ENCODE measurements at places on chromosomes 5 and 9.

- DNase-seq = no peak
Measured at GRCh38 chr5:28495876-28496275, 1457.5 kb upstream of the CDH9 start.

GRCh38 chr9:101860920-101861319, 122.5 kb upstream of the GRIN3A start:
- no peak for DNase-seq

DNA sequence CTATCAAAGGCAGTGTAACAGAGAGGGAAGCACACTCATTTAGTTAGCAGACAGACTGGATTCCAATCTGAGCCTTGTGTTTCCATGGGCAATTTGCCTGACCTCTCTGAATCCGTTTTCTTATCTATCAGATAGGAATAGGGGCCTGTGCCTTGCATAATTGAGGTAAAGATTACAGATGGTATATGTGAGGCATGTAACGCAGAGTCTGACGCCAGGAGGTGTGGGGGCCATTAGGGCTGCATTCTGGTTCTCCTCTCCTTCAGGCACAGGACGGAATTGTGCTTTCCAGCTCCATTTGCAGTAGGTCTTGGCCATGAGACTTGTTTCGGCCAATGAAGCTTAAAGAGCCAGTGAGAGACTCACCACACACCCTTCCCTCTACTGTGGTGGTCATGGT, 97.6 kb downstream of the FRMD3 start:
- DNase-seq = no peak

DNA sequence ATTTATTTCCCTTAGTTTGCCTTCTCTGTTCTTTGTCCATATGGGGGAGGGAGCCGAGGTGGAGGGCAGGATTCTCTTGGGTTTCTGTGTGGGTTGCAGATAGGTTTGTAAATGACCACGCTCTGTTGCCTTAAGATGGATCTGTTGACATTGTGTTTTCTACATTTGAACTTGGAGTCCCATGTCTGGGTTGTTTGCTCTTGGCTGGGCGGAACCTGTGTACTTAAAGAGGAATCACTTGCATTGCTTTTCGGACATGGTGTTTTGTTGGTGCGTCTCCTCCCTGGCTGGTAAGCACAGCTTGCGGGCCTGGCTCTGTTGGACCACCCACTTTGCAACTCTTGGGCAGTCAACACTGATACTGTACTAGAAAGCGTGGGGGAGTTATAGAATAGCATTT, 45.9 kb downstream of the EHMT1 start:
- no peak for DNase-seq

DNA sequence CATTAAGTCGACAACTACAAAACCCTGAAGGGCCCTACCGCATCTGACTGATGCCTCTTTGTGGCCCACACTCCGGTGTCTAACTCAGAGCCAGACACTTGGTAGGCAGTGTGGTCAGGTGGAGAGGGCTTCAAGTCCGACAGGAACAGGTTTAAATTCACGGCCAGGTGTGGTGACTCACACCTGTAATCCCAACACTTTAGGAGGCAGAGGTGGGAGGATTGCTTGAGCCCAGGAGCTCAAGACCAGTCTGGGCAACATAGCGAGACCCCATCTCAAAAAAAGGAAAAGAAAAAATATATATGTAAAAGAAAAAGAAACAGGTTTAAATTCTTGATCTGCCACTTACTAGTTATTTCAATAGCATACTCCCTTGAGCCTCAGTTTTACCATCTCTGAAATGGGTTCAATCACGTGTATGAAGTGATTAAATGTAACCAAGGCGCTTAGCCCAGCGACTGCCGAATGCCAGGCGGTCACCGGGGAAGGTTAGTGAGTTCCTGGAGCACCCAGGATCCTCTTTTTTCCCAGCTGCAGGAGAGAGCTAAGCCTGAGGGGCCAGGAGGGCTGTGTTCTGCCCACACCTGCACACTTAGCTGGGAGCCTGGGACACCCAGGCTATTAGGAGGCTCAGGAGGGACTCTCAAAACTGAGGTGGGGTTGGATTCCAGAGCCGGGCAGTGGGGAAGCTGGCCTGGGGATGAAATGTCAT, 943 bp downstream of the CLTB start:
- no peak for DNase-seq

GRCh38 chr9:5288591-5288990, 15.9 kb downstream of the RLN2 start:
- DNase-seq = no peak

GRCh38 chr9:92165484-92165883, 50.3 kb upstream of the SPTLC1 start:
- DNase-seq = no peak

DNA sequence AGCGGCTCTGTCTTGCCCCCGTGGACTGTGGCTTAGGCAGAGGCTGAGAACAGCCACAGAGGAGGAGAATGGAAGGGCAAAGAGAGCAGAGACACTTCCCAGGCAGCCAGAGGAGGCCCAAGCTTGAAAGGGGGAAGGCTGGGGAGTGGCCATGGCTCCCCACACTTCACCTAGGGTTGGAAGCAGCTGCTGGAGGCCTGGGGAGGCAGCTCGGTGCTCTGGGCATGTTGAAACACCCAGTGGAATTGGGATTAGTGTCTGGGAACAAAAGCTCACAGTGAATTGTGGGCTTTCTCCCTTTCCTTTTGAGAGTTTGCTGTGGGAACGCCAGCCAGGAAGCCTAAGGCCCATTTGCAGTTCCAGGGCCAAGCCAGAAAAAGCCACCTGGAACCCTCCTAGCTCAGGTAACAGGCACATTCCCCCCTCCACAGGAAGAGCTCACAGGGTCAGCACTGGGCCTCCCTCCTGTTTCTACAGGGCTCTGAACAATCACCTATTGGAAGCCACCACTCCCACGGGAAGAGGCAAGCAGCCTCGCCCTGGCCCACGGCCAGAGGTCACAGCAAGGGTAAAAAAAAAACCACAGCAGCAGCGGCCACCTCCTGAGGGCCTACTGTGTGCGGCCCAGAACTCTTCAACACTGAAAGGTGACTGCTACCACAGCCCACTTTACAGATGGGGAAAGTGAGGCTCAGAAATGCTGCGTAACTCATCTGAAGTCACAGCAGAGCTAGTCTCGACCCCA, 20.2 kb downstream of the EEIG1 start:
- DNase-seq = no peak

DNA sequence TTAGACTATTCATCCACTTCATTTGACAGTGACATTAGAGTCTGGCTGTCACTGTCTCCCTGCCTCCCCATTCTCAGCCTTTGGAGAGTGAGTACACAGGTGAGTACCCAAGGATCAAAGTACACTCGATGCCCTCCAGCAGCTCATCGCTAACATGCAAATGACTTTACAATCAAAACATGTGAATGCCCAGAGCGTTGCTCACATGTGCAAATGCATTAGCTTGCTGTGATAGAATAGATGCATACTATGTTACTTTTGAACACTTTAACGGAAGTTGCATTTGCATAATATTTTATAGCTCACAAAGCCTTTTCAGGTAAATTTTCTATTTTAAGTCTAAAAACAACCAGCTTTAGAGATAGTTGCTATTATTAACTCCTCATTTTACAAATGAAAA, 107.6 kb downstream of the SYK start:
- no peak for DNase-seq

GRCh38 chr5:73706963-73707362, 81.0 kb downstream of the ARHGEF28 start:
- DNase-seq = no peak

GRCh38 chr5:176381423-176381822, 7.0 kb downstream of the NOP16 start:
- DNase-seq = no peak

GRCh38 chr9:136875155-136875554, 9.0 kb upstream of the EDF1 start:
- no peak for DNase-seq

GRCh38 chr5:152116934-152117333, 192.3 kb upstream of the GLRA1 start:
- DNase-seq = no peak

DNA sequence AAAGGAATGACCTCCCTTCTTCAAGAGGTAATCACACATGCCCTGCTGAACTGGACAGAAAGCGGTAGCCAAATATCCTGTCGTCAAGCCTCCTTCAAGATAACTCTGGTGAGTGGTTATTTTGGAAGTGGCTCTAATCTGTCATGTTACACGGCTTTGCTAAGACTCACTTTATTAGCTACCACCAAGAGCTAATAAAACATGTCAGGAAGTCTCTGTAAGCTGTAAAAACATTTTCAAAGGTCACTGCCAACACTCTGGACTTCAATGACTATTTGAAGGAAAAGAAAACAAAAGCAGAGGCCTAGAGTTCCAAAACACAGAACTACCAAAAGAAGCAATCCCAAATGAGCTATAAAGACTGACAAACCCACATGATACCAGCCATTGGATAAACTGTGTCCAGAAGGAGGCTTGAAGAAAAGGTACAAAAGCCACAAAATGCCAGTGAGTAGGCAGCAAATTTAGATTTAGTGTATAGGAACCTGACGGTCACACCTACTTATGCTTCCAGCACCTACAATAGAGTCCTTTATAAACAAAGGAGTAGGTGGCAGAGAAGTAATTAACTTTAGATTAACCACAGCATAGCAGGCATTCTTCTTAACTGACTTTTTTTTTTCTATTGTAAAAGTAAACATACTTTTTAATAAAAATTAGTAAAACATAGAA, 97.3 kb upstream of the EQTN start:
- no peak for DNase-seq

- no peak for DNase-seq
Measured at GRCh38 chr5:79853676-79854418, 137.2 kb downstream of the MTX3 start.

- DNase-seq = no peak
Measured at GRCh38 chr5:93929131-93929530, 187.7 kb upstream of the POU5F2 start.

DNA sequence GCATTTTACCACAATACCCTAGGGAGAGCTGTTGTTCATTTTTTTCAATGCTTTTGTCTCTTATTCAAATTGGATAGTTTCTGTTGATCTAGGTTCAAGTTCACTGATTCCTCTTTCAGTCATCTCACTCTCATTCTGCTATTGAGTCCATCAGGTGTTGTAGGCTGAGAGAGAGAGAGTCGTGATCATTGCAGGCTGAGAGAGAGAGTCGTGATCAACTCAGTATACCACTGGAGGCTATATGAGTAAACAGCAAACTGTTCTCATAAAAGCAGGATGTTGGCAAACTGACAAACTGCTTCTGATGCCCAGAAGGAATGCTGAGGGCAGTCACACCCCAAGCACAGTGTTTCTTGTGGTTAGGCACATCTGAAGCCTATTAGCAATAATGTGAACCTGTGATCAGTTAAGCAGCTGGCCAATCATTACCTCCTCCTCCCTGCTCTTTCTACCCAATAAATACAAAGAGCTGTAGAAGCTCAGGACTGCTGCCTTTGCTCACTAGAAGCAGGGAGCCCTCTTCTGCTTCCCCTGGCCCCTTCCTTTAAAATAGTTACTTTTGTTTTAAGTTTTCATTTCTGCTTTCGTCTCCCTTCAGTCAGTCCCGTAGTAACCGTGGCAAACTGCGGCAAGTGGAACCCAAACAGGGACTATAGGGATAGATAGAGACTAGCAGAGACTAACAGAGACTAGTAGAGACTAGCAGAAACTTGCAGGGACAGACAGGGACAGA, 476.1 kb upstream of the ACO1 start:
- no peak for DNase-seq

DNA sequence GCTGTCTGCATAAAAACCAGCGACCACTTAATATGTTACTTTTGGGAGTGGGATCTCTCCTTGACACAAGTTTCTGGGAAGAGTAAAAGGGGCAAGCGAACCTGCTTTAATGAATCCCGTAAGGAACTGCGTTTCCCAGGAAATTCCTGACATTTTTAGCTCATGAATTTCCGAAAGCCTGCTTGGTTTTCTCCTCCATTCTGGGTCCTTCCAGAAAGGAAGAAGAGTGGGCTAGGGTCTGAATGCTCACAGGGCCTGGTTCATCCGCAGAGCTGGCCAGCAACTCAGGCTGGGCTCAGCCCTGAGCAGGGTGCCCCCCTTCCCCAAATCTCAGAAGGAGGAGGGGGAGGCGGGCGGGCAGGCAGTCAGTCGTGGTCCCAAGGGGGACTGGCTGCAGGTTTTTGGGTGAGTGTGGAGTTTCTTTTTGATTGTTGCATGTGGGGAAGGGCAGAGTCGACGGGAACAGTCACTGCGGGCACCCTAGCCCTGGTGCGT, 1.2 kb upstream of the PURA start:
- no peak for DNase-seq

DNA sequence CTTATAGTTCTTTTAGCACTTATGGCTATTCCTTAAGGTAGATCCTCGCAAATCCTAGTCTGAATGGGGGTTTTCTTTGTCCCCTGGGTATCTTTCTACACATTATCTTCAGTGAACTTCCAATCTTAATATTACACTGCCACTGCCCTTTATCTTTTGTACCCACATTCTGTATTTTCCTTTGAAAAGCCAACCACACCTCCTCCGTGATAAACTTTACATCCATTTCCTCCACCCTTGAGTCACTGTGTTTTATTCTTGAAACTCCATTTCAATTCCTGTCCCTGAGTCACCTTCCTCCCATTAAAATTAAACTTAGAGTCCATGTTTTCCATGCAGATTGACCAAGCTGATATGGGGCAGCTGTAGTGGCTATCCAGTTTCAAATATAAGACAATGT, 43.2 kb upstream of the RICTOR start:
- DNase-seq = no peak

GRCh38 chr9:7137571-7137970, 379.8 kb downstream of the KDM4C start:
- no peak for DNase-seq

DNA sequence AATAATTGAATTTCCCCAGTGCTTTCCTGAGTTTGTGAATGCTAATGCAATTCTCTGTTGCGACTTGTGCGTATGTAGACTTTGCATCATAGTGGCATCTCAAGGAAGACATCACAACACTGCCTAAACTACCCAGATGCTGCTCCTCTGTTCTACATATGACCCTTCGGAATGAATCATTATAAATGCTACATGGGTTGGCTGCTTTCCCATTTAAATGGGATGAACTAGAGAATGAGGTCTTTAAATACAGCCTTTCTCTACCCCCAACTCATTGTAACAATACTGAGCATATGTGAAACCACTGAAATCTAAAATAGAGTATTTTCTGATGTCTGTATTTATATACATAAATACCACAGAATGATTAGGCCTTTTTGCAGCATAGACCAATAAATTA, 136.6 kb upstream of the ICE1 start:
- no peak for DNase-seq

DNA sequence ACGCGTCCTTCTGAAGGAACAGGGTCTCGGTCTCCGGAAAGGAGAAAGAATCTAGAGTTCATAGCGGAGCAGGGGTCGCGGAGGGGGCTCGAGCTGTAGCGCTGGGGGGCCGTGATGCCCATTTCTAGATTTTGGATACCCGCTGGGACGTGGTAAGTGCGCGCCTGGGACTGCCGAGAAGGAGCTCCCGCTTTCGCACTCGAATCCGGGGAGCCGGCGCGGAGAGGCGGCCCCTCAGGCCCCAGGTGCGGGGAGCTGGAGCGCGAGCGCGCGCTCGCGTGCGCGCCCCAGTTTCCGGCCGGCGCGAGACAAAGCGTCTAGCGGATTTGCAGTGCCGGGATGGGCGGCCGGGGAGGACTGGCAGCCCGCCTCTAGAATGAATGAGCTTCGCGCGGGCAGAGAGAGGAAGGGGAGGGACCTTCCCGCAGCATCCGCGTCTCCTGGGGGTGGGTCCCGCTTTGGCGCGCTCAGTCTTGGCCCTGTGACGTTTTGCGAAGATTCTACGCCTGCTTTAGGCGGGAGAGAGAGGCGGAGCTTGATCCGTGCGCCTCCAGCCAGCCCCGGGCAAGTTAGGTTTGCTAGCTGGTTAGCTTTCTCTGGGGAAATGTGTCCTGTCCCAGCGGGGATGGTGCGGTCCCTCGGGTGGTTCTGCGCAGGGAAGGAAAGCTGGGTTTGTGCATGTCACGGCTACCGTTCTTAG, 1.2 kb downstream of the LMNB1 start:
- peak; percentile 98 for DNase-seq

Data from spleen (tissue), 13 donors.